IMR-90 (cell line): ENCODE measurements at places on chromosomes 13 and 19. TPM values are rescaled to one million over a fixed set of nuclear protein-coding genes. Genes with fewer than 3 reads are reported as not detected.

DNA sequence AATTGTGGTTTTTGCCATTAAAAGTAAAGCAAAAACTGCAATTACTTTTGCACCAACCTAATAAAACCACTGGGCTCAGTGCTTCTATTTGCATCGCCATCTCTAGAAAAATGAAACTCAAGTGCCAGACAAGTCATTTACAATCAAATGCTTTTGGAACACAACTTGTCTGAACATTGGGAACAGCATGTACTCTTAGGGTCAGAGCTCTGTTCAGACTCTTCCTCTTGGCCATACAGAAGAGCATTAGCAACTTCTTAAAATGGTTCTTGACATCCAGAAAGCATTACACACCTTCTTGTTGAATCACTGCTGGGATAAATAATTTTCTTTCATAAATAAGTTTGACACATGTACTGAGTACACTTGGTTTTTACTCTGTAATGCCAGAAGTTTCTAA lies 272.5 kb downstream of the DCLK1 start:
- no peak for DNase-seq

Gene ENOX1
- total RNA-seq: 1.3 and 1.9 TPM in 2 replicates

Gene CYP4F12
- not detected in 2 replicates for total RNA-seq

DNA sequence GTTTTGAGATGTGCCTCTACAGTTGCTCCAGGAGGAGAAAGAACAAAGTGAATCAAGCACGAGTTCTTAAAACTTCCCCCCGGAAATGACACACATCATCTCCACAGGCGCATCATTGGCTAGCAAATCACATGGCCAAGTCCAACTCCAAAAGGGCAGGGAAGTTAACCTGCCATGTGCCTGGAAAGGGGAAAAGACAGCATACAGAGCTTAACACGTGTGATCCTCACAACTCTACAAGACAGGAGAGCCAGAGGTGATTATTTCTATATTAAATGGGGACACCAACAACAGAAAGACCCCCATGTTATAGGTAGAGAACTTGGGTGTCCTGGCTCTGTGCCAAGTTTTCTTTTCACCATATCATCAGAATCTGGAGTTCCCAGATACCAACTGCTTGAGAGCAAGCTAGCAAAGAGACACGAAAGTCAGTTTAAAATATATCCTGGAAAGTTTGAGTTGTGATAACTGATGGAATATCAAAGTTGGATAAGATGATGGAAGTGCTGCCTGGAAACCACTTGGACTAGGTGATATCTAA lies 871.1 kb downstream of the UQCRFS1 start:
- DNase-seq: no peak

DNA sequence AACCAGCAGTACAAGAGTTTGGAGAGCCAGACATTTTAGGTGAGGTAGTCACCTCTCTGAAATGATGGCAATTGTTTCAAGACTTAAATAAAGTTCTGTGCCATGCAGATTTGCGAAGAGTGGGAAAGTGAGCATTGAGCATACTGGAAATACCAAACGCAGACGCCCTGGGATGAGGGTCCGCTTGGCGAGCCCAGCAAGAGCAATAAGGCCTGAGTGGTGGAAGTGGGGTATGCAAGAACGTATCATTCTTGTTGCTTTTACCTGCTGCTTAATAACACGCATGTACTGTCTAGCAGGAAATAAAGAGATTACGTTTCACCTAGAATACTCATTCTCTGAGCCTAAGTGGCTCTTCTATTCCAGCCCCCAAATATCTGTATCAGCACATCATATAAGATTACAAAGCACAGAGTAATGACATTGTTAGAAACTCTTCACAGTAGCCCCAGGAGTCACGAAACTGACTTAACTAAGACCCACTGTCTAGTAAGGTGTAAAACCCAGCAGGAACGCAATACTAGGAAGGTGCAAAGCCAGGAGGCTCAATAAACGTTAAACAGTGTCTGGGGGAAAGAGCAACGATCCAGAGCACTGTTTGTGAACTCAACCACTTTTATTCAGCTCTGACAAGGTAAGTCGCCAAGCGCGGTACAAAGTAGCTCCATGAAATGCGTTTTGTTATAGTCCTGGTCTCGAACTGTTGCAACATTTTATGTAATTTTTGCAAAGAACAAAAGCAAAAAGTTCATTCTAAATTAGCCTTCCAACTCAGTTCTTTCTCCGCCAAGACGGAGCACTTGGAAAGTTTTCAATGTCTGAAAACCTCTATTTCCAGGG lies 1.2 kb downstream of the RCBTB2 start:
- no peak for DNase-seq

GRCh38 chr13:94351292-94351990 lies 128.0 kb downstream of the DCT start:
- DNase-seq: peak; percentile 92

DNA sequence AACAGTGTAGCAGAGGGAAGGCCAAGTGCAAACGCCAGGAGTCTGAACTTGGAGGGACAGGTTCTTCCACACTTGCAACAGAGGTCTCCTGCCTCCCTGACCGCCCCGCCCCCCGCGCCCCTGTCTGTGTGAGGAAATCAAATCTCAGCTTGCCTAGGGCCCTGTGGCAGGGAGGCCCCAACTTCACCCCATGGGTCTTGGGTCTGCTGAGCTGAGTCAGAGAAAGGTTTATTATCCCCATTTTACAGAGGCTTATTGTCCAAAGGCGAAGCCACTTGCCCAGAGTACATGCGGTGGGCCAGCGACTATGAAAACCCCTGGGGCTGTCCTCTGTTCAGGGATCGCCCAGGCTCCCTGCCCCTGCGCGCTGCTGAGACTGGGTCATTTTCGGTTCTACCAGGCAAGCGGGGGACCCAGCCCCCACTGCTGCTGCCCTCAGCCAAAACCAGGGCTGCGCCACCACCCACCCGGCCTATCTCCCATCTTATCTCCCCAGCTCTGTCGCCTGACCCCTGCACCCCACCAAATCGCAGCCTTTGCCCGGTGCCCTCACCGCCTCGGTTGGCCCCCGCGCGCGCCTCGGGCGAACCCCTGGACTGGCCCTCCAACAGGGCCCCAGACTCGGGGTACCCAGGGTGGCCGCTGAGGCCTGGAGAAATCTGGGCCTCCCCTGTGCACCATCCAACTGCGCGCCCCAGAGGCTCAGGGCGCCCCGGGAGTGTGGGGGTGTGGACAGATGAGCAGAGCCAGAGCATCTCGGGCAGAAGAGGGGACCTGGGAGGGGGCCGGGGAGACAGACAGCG lies 850 bp upstream of the CERS4 start:
- no peak for DNase-seq

GRCh38 chr13:98575009-98575903 lies 1.7 kb downstream of the STK24 start:
- DNase-seq: no peak

Gene CRB3
- total RNA-seq: not detected in 2 replicates

Gene KIR2DL1
- total RNA-seq: not detected in 2 replicates

GRCh38 chr13:24004971-24005370 lies 107.7 kb upstream of the C1QTNF9B start:
- no peak for DNase-seq

Gene CLEC17A
- total RNA-seq: not detected in 2 replicates

- DNase-seq: peak; percentile 43
Observed at GRCh38 chr19:4208385-4209094, 20.8 kb upstream of the EBI3 start.

DNA sequence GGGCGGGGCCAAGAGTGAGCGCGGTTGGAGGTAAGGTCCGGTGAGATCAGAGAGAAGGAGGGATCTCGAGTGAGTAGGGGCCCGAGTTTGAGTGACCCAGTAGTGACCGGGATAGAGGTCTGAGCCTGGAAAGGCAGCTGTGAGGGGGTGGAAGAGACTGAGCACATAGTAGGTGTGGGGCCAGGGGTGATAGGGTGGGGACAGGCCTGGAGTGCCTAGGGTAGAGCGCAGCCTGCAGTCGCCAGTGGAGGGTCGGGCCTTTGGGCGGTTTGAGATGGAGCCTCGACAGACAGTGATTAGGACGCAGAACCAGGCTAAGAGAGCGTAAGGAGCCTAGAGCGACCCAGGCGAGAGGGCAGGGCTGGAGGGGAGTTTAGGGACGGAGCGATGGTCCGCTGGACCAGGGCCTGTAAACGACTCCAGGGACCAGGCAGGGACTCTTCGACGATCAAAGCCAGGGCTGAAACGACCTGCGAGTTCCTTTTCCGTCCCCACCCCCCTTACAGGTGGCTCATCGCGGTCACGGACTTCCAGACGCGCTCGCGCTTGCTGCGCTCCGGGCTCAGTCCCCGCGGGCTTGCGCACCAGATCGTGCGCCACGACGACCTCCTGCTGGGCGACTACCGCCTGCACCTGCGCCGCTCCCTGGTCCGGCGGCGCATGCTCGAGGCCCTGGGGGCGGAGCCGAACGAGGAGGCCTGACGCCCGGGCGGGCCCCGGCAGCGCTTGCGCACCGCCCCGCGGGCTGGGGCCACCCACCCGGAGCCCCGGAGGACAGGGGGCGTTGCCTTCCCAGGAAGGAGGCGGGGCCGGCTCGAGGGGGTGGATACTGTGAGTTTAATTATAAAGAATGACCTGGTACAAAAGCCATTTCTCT lies 9.4 kb downstream of the C19orf81 start:
- DNase-seq: peak; percentile 64

- DNase-seq: no peak
Observed at GRCh38 chr19:54351474-54351873, 12.5 kb upstream of the LILRA4 start.

- DNase-seq: peak; percentile 51
Observed at GRCh38 chr19:51020988-51021651, 1.6 kb upstream of the KLK10 start.

Gene CATSPERD
- total RNA-seq: not detected in 2 replicates

DNA sequence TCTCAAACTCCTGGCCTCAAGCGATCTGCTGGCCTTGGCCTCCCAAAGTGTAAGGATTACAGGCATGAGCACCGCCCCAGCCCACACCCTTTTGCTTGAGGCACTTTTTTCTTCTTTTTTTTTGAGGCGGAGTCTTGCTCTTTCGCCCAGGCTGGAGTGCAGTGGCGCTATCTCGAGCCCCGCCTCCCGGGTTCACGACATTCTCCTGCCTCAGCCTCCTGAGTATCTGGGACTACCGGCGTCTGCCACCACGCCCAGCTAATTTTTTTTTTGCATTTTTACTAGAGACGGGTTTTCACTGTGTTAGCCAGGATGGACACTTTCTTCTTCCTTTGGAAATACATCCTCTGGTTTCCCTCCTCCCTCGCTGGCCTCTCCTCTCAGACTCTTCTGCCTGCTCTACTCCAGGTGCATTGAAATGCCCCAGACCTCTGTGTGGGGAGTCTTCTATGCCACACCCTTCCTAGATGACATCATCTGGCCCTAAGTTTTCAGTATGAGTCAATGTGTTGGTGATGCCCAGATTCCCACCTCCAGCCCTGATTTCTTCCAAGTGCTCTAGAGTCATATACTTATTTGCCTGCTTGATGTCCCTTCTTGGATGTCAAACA lies 20.7 kb upstream of the TPT1 start:
- DNase-seq: peak; percentile 67

DNA sequence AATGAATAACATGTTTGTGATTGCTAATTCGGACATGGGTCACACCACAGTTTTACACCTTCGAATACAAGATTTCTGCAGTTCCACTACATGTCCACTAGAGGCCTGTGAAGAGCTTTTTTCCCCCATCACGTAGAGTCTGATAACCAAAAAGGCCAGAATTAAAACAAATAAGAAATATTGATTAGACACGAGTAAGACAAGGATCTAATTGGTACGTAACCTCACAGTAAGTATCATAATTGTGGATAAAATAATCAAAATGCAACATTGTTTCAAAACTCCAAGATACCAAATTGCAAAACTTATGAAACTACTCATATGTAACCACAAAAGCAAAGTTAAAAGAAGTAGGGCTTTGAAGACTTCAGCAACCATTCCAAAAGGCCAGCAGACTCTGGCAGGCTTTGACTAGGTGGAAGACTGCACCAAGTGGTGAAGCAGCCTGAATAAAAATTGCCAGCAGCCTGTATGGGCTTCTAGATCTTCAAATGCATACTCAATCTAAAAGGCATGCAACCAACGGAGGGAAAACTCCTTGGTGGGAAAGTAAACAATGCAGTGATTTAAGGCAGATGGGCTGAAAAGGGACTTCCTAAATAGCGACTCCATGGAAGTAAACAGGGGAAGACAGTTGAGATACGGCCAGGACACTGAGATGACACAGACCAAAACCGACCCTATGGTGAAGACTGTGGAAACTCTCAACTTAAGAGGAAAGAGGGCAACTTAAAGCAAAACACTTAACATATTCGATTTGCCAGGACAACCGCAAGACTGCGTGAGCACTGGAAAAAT lies 56.7 kb downstream of the STARD13 start:
- peak; percentile 83 for DNase-seq

DNA sequence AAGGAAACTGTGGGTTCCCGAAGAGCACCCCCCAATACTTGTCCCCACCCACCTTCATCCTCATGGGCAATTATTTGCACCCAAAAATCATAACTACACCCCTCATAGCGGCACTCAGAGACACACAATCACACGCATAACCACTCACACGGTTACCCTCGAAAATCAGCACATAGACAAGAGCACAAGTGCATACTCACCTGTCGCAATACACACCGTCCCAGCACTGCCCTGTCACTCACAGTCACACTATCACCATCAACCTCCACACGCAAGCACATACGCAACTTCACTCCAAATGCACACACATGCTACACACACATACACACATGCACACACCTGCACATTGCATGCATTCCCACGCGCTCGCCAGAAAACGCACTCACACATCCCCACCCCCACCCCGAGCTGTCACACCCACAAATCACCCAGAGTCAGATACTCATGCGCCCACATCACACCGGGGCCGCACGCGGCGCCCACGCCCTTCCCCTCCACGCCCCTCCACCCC lies 535 bp downstream of the COL5A3 start:
- DNase-seq: no peak

DNA sequence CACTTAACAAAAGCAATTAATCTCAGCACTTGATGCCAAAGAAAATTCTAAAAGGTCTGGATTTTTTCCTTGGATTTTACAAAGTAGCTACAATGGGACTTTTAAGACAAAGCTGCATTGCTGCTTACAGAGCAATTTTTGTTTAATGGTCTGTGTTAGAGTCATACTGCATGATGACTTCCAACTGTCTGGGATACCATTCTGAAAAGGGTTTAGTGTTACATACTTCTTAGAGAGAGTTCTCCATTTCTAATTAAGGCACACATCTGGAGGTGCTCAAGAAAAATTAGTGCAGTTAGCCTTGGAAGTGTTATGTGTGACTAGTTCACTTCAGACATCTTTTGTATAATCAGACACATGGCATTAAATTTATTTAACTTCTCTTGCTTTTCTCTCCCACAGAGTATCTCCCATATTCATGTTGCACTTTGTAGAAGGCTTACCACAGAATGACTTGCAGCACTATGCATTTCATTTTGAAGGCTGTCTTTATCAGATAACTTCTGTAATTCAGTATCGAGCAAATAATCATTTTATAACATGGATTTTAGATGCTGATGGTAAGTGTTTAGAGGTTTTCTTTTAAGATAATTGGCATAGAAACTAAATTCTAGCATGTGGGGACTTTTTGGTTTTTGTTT lies 35.1 kb downstream of the USPL1 start:
- DNase-seq: no peak

GRCh38 chr19:3178377-3178972 lies at the start of gene S1PR4:
TSS of gene S1PR4 (plus strand) at chr19:3178769. CDS start at chr19:3178793, 24 bp downstream.
- no peak for DNase-seq

Gene DOCK9
- total RNA-seq: 7.2 and 9.7 TPM in 2 replicates
